ENCODE measurements at places on chromosomes 1 and 21. TPM values are rescaled to one million over a fixed set of nuclear protein-coding genes. Genes with fewer than 3 reads are reported as not detected.

CYP4B1 gene
- total RNA-seq, result not detected

KCNE2 gene
- not detected for total RNA-seq

CD160 gene
- total RNA-seq, result not detected

TMCO4 gene
- total RNA-seq, result 5.8 TPM

ZNF678 gene
- total RNA-seq, result 1.9 TPM

GFI1 gene
- 0.21 TPM for total RNA-seq

OR2T27 gene
- total RNA-seq, result not detected

GBP4 gene
- total RNA-seq, result not detected

EDARADD gene
- 3.4 TPM for total RNA-seq

DYNLT4 gene
- total RNA-seq, result 0.32 TPM

HCN3 gene
- total RNA-seq, result 5.8 TPM

ALPL gene
- total RNA-seq, result 0.22 TPM

LCE2A gene
- not detected for total RNA-seq

FNDC10 gene
- total RNA-seq, result 9.6 TPM

ATP6V1G3 gene
- not detected for total RNA-seq

NCMAP gene
- total RNA-seq, result 0.05 TPM

ADGRL4 gene
- total RNA-seq, result not detected

F11R gene
- total RNA-seq, result 30.7 TPM

TSSK3 gene
- not detected for total RNA-seq

S100A3 gene
- 104 TPM for total RNA-seq

OR2L5 gene
- total RNA-seq, result not detected

PLA2G2C gene
- total RNA-seq, result not detected

FOXD2 gene
- 0.49 TPM for total RNA-seq

CYP2J2 gene
- 0.07 TPM for total RNA-seq

HMGCL gene
- 11.5 TPM for total RNA-seq

TRIM63 gene
- total RNA-seq, result 0.17 TPM

CD1B gene
- total RNA-seq, result not detected

SIM2 gene
- total RNA-seq, result 11.0 TPM

B3GALT2 gene
- total RNA-seq, result not detected

CROCC gene
- total RNA-seq, result 6.3 TPM

DNALI1 gene
- 0.07 TPM for total RNA-seq

IPO13 gene
- total RNA-seq, result 16.8 TPM

SASS6 gene
- 4.1 TPM for total RNA-seq

CYP4Z1 gene
- not detected for total RNA-seq

KRTCAP2 gene
- total RNA-seq, result 243 TPM

TIAM1 gene
- 0.74 TPM for total RNA-seq

PLPPR4 gene
- not detected for total RNA-seq

CD244 gene
- not detected for total RNA-seq

LMX1A gene
- total RNA-seq, result not detected

TSPEAR gene
- total RNA-seq, result not detected

DEPDC1 gene
- total RNA-seq, result 16.1 TPM

SPRR3 gene
- not detected for total RNA-seq
